ENCODE measurements at places on chromosomes 11 and 22.

DNA sequence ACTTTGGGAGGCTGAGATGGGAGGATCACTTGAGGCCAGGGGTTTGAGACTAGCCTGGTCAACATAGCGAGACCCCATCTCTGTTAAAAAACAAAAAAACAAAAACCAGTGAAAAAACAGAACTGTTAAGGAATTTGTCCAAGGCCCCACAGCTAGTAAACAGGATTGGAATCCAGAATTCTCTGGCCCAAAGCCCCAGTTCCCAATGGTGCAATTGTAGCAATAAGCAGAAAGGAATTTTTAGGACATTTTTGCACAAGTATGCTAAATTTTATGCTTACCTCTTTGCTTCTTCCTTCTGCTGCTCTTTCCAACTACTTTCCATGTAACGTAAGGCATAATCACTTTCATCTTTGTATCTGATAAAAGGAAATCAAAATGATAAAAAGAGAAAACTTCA is 11.6 kb downstream of the MISFA start:
- no peak for DNase-seq

GRCh38 chr11:123457187-123457770 is 27.2 kb downstream of the GRAMD1B start:
- no peak for DNase-seq

DNA sequence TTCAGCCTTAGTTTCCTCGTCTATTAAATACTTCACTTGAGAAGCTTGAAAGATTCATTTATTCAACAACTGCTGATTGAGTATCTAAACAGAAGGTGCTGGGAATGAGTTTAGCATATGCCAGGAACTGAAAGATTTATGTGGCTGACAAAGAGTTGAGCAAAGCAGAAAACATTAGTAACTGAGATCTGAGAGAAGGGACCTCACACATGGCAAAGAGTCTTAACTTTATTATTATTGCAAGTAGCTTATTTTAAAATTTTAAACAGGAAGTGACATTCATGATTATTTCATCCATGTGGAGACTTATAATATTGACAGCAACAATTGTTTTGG is 133.6 kb downstream of the CASP12 start:
- no peak for DNase-seq

DNA sequence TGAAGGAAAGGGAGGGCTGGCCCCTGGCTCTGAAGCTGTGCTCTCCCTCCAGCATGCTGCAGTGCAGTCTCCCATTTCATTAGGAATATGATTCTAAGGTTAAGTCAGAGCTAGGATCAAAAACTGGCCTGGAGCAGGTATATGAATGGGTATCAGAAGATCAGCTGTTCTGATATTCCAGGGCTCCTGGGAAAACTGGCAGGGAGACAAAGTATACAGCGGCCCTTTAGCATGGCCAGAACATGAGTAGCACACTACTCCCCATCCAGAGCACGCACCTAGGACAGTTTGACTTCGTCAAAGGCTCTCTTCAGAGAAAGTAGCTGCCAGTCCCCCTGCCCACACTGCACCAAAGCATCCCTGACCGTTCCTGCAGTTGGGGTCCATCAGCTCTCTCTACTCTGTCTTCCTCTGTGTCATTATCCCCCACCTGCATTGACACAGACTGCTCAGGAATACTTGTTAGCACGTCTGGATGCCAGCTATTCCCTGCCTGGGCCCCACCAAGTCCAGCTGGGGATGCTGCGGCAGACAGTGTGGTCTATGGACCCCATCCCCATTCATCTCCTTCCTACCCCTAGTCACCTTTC is 4.0 kb upstream of the FCHSD2 start:
- DNase-seq = no peak

GRCh38 chr22:17938484-17938924 is 85.9 kb downstream of the MICAL3 start:
- no peak for DNase-seq
